Epithelial cell of prostate (primary cell): ENCODE measurements at places on chromosomes 5 and 9.

GRCh38 chr5:160507221-160507721 is 85.6 kb downstream of the PTTG1 start:
- peak; percentile 39 for DNase-seq

DNA sequence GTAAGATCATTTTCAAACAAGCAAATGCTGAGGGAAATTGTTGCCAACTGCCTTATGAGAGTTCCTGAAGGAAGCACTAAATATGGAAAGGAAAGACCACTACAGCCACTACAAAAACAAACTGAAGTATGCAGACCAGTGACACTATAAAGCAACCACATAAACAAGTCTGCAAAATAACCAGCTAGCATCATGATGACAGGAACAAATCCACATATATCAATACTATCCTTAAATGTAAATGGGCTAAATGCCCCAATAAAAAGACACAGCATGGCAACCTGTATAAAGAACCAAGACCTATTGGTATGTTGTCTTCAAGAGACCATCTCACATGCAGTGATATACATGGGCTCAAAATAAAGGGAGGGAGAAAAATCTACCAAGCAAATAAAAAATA is 113.2 kb downstream of the DTWD2 start:
- DNase-seq = no peak

- DNase-seq = no peak
Observed at GRCh38 chr9:110555551-110556331, 23.8 kb downstream of the SVEP1 start.

DNA sequence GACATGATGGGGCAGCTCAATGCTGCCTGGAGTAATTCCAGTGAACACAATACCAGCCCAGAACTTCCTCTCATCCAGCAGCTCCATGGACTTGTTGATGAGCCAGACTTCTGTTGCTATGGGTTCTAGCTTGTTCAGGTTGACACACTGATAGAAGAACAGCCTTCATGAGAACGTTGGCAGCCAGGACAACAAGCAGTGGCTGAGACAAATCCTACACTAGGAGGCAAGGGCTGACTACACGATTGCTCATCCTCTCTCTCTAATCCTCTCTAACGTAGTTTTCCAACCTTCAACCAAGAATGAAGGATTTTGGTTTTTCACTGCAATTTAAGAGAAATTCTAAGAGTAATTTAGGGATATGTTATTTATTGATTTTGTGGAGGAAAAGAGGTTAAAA is 67.8 kb downstream of the NIPSNAP3B start:
- DNase-seq = peak; percentile 75

DNA sequence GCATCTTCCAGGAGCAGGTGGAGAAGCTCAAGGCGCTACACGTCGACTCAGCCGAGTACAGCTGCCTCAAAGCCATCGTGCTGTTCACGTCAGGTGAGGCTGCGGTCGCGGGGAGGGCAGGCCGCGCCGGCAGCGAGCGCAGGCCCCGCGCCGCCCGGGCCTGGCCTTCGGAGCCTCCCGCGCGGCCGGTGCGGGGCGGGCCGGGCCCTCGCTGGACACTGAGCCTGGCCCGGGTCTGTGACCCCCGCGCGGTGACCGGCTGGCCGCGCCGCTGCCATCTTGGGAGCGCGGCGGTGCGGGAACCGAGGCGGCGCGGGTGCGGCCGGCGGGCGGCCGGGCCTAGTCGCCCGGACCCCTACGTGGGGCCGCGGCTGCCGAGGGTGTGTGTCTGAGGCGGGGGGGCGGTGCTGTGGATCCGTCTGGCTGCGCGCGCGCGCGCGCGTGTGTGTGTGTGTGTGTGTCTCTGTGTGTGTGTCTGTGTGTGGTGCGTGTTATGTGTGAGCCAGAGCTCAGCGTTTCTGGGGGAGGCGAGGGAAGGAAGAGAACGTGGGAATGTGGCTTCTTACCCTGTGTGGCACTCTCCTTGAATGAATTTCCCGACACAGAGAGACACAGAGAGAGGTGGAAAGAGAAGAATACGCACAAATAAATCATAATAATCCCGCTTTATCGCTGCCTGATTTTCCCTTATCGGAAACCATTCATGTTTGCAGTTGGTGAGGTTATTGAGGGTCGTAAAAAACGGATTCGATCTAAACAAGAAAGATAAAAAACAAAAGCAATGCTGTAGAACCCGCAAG is 5.5 kb downstream of the NR2F1 start:
- no peak for DNase-seq

DNA sequence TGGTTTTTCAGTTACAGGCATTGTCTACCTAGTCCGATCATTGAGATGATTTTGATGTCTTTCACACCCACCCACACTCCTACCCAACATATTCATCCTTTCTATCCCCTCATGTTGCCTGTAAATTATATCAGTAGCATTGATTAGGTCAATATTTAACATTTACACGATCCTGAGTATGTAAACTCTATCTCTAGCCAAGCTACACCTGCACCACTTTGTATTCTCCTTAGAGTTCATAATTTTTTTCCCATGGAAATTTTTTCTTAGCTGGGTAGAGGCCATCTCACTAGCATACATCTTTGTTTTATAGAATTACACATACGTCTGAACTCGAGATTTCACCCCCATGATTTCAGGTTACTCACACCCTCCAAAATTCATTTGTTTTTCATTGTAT is 30.6 kb downstream of the GCNT4 start:
- no peak for DNase-seq

GRCh38 chr9:96305171-96305570 is 3.2 kb upstream of the HSD17B3 start:
- no peak for DNase-seq

DNA sequence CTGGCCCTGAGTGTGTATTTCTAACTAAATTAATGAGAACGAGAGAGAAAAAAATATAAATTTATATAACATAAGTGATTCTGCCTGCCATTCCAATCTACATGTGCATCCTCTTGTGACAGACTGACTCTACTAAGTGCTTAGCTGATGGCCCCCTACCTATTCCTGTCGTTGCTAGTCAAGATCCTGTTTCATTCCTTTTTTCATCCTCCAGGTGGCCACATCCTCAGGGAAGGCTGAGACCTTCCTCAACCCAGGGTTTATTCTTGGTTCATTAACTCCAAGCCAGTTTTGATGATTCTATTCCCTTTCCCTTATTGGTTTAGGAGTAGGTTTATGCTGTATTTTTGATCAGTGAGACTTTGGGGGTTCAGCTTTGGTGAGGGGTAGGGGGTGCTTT is 201.3 kb downstream of the C9orf152 start:
- DNase-seq = no peak

- no peak for DNase-seq
Observed at GRCh38 chr5:140673187-140673976, at the start of gene DND1. Gene DND1 (minus strand): TSS chr5:140673576. CDS start chr5:140673542, 34 bp downstream.

- no peak for DNase-seq
Observed at GRCh38 chr5:111454776-111455175, 57.6 kb downstream of the STARD4 start.

GRCh38 chr5:121968910-121969607 is 7.3 kb downstream of the SRFBP1 start:
- peak; percentile 83 for DNase-seq

GRCh38 chr5:31095796-31096195 is 97.7 kb upstream of the CDH6 start:
- DNase-seq = no peak

DNA sequence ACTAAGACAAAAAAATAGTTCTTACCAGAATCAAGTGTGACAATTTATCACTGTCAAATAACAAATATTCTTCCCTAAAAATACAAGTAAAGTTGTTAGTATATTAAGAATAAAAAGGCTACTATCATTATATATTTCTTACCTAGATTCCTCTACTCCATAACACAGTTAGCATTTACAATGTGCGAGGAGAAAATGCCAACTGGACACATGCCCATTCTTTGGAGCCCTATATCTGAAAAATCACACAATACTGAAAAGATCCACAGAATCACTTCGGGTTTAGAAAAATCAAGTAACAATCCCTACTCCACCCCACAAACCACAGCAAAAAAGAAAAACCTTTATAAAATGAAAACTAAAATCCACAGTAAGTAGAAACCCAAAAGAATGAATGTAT is 70.9 kb downstream of the PKD2L2 start:
- no peak for DNase-seq

DNA sequence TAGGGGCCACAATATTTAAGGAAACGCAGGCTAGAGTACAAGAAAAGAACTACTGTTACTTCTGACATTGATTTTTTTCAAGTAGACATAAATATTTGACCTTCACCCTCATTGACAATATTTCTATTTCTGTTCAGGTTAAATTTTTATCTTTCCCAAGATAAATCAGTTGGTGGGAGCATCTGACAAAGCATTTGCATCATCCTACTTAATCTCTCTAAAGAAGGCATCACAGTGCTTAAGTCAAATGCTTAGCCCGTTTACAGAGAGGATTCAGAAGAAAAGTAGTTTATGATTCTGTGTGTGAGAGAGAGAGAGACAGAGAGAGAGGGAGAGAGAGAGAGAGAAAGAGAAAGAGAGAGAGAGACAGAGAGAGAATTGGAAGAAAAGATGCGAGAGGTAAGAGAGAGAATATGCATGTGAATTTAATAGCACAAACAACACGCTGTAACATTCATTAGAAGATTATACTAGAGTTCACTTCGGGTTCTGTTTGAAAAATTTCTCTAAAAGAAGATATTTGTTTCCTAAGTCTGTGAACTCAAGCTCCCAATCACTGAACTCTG is 1093.3 kb upstream of the CDH6 start:
- no peak for DNase-seq
